ENCODE measurements at places on chromosomes 7 and 10.

GRCh38 chr7:30907527-30908267 lies 4.0 kb upstream of the AQP1 start:
- no peak for DNase-seq

DNA sequence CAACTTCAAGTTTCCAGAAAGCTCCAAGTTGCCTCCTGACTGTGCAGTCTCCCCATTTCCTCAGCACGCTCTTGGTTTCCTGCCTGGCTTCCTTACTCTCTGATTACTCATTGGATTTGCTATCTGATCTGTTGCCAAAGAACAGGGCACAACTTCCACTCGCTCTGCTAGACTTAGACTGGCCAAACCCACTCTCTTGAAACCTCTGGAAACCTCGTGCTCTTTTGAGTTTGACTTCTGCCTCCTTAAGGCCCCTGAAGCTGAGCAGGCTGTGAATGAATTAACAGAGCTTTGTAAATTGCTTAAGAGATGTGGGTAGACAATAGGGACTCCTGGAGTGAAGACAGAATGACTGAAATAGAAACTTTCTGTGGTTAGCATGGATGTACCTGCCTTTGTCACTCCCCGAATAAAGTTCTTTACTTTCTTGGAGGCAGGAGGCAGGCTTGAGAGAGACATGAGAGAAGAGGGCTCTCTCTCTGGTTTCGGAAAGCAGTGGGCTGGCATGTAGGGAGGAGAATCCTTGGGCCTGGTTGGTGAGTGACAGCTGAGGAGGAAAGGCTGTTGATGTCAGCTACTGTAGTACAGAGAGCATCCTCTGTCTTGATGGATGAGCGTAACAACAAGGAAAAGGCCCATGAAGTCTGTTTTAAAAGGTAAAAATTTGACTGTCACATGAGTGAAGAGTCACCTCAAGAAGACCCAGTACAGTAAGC lies 70.8 kb downstream of the CHN2 start:
- DNase-seq = no peak

DNA sequence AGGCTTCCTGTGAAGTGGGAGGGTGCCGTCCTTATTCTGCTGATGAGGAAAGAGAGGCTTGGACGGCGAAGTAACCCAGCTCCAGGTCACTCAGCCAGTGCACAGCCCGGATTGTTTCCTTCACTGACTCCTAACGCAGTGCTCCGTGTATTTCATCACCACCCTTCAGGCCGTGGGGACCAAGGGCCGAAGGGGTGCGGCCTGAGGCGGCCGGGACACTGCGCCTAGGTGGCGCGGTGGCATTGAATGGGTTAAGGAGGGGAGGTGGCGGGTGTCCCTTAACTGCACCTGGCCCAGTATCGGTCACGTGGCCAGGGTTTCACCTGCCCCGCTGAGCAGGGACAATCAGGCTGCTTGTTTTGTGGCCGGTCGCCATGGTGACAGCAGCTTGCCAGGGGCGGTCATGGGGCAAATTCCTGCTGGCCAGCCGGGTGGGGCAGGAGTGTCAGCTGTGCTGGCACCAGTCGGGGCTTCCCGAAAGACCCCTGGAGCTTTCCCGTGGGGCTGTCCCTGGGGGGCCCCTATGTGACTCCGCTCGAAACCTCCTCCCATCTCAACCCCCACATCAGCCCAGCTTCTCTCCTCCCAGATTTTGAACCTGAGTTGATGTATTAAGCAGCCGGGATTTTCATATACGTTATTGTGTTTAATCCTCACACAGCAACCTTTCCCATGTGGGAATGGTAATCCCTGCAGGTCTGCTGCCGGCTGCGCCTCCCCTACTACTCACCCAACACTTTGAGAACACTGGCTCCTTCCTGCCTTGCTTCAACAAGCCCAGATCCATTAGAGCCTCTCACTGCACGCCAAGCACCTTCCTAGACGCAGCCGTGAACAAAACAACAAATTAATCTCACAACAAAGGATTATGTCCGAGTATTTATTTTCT lies 4.4 kb upstream of the ABHD11 start:
- no peak for DNase-seq

GRCh38 chr10:78464856-78465267 lies 431.2 kb downstream of the RPS24 start:
- no peak for DNase-seq

DNA sequence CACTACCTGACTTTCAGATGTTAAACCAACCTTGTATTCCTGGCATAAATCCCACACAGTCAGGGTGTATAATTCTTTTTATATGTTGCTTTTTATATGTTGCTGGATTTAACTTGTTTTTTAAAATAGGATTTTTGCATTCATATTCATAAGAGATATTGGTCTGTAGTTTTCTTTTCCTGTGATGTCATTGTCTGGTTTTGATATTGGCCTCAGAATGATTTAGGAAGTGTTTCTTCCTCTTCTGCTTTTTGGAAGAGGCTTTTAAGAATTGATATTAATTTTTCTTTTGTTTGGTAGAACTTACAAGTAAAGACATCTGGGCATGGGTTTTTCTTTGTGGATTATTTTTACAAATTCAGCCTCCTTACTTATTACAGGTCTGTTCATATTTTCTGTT lies 93.1 kb downstream of the CARD11 start:
- no peak for DNase-seq

GRCh38 chr10:500876-501275 lies 188.6 kb downstream of the DIP2C start:
- no peak for DNase-seq

- no peak for DNase-seq
Measured at GRCh38 chr7:49522111-49522510, 251.3 kb upstream of the VWC2 start.

- no peak for DNase-seq
Measured at GRCh38 chr7:82210416-82211184, 233.0 kb downstream of the CACNA2D1 start.

DNA sequence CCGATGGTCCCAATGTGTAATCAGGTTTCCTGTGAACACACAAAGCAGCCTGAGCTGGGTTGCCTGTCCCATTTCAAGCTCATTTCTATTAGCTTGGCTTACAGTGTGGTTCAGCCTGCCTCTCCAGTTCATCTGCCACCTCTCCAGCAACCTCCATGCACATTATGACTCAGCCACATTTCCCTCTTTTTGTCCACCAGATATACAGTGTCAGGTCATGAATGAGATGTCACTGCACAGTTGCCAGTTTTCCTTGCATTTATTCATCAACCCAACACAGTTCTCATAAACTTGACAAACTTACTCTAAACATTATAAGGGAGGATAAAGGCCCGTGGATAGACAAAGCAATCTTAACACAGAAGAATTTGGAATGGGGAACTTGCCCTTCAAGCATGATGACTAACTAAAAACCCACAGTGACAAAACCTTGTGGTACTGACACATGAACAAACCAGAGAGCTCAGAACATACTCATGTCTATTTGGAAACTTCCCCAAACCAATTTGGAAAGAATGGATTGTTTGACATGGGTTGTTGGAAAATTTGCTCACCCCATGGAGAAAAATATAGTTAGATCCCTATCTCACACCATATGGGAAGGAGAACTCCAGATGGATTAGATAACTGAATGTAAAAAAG lies 2.5 kb upstream of the CFAP58 start:
- peak; percentile 33 for DNase-seq

DNA sequence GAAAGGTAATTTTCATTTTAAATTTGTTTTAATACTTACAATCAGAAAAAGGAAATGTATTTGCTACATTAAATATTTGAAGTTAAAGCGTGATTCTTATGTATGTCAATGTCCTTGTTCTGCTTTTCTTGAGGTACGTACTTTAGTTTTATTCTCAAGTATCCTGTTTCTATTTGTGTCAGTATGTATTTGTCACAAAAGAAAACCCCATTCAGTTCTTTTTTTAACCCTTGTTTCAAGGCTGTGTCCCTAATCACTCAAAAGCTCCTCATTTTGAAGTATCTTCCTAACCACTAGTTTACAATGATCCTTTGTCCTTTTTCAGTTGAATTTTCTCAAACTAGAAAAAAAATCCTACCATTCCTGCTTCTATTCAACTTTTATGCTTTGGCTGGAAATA lies 25.2 kb downstream of the NHLRC2 start:
- no peak for DNase-seq

DNA sequence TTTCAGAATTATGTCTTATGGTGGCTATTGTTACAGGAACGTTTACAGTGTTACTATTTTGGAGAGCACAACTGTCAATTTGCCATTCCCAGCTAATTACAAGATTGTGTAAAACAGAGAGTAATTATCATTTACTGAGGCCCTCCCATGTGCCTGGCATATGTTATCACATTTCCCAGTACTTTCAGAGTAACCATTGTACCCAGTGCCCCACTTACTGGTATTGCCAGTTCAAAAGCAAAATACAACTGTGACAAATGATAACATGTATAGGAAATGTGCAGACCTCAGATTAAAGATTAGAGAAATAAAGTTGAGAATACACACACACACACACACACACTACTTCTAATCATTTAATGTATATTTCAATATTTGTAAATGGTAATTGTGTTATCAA lies 572.5 kb downstream of the POM121L12 start:
- no peak for DNase-seq

- no peak for DNase-seq
Measured at GRCh38 chr10:44467900-44468299, 83.0 kb upstream of the CXCL12 start.
